Left hindlimb (tissue), 1 donor: ENCODE measurements at places on chromosomes 6 and 20.

DNA sequence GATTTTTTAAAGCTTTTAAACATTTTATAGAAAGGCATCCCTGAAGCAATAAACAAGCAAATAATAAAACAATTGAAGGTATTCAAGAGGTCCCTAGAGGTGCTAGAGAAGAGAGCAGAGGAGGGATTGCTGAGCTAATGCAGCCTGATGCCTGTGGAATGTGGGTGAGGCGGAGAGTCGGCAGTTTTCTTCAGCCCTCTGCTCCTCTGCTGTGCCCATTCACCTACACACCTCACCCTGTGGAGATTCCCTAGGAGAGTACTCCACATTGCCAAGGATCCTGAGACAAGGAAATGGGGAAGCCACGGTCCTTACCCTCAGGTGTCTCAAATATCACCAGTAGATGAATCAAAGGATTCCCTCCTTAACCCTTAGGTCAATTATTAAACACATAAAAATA is 199.8 kb upstream of the POU3F2 start:
- DNase-seq = no peak

GRCh38 chr6:39037082-39037508 is 11.5 kb upstream of the GLP1R start:
- no peak for DNase-seq

- no peak for DNase-seq
These were observed 44.1 kb upstream of the TSPYL1 start for GRCh38 chr6:116323863-116324262.

DNA sequence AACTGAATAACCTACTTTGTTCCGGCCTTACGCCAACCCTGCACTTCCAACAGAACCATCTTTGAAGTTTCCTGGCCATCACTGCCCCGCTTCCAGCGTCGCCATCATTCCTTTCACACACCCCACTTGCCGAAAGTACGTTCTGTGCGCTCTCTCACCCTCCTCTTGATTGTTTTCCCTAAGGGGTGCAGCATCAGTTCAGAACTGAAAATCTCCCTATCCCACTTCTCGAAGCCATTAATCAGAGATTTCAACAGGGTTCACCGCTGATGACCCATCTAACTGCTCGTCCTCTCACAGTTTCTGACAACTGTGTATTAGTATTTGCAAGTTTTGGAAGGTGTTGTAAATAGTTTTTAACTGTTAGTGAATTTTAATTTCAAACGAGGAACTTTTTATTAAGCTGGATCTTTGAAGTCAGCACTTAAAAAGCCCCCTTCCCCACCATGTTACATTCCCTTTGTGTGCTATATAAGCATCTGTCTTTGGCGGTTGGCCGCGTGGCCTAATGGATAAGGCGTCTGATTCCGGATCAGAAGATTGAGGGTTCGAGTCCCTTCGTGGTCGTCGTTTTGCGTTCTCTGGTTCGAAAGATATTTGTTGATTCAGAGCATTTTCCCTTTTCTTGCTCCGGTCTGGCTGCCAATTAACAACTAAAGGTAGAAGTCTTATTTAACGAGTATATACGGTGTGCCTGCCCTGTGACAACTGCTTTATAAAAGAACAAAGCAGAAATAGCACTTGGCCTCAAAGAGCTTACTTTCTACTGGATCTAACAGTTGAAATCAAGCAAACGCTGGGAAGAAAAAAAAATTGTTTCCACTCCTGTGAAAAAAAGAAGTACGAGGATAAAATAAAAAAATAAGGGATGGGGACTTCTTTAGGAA is 42.6 kb downstream of the TRIM27 start:
- peak; percentile 86 for DNase-seq

- DNase-seq = peak; percentile 81
These were observed 10.0 kb upstream of the TBX18 start for GRCh38 chr6:84774157-84774984.

DNA sequence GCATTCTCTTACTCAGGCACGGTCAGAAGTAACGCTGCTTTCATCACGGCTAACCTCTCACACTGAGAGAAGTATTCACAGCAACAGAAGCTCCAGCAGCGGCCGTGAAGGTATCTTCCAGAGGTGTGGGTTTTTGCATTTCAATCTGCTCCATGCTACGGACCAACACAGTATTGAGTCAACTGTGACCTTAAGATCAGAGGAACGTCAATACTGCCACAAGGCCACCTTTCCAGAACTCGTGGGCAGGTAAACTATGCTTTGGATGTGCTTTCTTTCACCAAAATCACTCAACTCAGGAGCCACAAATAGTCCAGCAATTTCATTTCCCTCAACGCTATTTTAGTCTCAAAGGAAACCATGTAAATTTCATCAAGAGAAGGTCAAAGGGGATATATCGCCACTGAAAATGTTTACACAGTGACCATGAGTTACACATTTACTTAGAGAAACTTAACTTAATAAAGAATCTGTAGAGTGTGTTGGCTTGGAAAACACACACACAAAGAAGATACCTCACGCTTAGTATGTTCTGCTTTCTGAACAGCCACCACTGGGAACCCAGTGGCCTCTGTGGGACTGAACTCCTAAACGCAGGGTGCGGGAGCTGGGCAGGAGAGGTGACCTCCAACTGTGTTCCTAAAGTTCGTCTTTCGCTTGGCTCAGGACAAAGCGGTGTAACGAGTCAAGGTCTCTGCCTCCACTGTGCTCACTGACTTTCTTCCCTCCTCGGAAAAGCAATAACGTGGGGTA is 27.9 kb downstream of the TXNDC5 start:
- no peak for DNase-seq

DNA sequence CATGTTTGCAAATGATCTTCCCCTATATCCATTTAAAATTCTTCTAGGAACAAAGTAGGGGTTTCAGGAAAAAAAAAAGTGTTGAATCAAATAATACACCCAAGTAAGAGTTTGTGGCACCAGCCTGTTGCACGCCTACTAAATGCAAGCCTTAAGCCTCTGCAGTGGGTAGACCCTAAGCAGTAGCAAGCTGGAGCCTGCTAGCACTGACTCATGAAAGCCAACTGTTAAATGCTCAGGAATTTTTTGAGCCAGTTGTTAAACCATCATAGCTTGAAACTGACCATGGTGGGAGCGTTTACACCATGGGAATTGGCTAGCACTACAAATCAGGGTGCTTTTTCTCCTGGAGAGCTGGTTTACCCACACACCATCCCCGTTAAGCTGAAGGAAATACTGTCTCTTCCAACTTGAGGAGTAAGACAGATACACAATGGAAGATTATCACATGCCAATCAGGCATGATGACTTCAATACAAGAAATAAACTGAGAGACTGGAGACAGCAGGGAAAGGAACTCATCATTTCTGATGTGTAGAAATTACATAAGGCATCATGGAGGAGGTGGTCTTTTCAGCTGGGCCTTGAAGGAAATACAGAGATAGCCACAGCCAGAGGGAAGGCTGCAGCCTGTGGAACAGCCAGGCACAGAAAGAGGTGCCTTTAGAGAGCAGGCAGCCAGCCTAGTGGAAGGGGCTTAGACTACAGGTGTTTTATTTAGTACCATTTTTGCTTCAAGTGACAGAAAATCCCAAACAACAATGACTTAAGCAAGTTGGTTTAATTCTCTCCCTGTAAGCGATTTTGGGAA is 110.8 kb downstream of the SNX5 start:
- DNase-seq = no peak

DNA sequence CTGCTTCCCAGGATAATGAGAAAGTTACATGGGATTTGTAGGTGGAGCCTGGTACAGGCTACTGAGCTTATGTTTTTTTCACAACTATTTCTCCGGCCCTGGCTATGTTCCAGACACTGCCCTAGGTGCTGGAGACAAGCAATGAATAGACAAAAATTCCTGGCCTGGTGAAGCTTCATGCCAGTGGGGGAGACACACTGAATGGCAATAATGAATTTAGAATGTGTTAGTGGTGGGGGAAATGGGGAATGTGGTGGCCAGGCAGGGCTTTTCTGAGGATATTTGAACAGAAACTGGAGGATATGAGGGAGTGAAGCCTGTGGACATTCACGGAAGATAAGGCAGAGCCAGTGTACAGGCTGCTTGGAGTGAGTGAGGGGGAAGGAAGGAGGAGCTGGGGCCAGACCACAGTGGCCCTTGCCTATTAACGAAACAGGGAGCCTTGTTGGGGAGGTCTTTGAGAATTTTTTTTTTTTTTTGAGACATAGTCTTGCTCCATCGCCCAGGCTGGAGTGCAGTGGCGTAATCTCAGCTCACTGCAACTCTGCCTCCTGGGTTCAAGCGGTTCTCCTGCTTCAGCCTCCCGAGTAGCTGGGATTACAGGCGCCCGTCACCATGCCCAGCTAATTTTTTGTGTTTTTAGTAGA is 6.6 kb downstream of the FOXS1 start:
- no peak for DNase-seq

DNA sequence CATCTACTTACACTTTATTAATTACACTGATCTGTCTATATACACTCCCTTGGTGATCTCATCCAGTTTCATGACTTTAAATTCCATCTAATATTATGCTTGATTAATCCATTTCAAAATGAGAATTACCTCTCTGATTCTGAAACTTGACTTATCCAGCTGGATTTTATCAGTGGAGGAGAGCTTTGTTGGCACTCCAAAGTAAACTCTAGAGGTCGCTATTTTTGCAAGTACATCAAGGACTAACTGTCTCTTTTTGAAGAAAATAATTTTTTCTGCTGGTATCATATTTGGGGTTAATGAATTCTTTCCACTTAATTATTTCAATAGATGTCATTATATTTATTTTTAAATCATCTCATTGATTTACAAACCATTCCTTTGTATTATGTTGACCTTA is 630.3 kb upstream of the MAN1A1 start:
- no peak for DNase-seq

GRCh38 chr6:6004390-6004995 is 2.2 kb downstream of the NRN1 start:
- DNase-seq = no peak

DNA sequence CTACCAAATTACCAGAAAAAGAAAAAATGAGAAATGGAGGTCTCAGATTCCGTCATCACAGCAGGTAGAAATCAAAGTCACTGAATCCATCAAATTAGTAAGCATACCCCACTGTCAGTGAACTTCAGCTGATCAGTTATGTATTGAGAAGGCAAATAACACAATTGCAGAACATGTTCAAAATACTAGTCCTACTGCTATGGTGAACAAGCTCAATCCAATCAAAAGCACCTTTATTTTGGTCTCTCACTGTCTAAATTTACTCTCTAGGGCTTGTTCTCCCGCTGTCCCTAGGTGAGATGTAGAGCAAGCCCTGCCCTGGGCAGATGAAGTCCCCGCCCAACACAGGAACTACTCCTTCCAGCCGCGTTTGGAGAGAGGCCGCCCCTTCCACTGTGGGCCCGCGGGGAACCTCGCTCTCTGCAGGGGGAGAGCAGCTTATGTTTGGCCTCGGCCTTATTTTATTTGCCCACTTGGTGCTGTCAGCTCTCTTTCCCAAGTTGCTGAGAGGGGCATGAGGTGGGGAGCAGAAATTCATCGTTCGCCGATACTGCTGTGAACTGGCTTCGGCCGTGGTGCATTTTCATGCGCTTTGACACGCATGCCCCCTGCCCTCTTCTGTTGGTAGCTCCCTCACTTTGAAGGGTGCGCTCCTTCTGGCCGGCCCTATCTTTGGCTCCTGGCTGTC is 14.3 kb upstream of the MAP1LC3A start:
- no peak for DNase-seq

GRCh38 chr6:122931916-122932315 is 64.1 kb upstream of the CLVS2 start:
- no peak for DNase-seq

DNA sequence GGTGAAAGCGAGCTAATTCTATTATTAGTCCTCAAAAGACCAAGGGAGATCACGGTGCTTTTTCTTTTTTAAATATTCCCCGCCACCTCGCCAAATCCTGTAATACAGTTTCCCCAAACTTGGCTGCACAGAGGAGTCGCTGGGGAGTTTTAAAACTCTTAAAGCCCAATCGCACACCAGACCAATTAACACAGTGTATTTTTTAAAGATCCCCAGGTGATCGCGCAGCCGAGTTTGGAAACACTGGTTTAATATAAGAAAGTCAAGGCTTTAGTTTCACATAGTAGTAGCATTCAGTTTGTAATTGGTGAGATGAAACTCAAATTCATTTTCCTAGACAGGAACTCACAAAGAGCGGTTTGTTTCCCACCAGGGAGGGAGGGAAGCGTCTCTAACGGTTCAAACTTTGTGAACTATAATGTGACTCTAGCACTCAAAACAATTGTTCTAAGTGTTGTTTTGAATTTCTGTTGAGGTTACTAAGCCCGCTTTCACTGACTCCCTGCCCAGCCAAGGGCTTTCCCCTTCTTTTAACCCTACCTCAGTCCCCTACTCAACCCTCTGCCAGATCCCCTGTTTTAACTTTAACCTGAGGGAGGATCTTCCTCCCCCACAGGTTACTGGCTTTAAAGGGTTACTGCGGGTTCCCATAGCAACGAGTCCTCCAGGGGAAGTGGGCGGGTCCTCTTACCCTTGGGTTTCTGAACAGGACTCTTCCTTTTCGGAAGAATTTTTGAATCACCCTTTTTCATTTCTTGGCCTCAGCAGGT is 25.7 kb upstream of the BTBD3 start:
- peak; percentile 80 for DNase-seq

- no peak for DNase-seq
These were observed 780 bp downstream of the ARMC12 start for GRCh38 chr6:35737413-35738211.

GRCh38 chr20:35166242-35166830 is 5.5 kb upstream of the PROCR start:
- DNase-seq = peak; percentile 53

DNA sequence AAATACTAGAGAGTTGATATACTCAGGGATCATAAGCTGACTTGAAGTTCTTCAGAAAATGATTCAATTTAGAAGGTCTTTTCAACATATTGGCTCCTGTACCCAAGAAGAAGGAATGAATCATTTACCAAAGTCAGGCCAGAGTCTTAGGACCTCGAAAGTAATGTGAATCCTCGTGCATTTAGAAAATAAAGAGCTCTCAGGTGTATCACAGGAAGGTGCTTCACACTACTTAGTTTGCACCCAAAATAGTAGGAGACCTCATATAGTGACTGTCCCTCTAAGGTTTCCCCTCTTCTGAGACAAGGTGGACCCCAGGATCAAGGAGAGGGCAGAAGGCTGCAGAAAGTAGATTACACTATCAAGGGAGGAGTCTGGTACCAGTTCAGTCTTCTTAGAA is 71.8 kb downstream of the F13A1 start:
- DNase-seq = no peak

GRCh38 chr20:19512886-19513677 is 245.0 kb upstream of the RIN2 start:
- no peak for DNase-seq

DNA sequence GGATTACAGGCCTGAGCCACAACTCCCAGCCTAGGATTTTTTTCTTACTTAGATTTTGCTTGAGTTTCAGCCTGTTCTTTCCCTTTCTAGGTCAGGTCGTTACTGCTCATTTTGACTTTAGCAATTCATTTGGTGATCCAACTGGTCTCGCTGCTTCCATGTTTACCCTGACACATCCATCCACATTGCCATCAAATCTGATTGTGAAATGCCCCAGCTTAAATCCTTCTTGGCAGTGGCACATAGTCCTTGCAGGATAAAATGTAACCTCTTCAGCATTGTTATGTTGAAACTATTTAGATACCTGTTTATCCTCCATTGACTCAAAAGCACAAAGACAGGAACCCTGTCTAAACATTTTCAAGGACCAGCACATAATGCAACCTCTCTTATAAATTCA is 77.2 kb downstream of the DNAH8 start:
- no peak for DNase-seq
